Natural killer cell treated with Interleukin-12 subunit alpha and Interleukin-12 subunit beta and Interleukin-15 and Interleukin-18, amount 100 ng/mL, for 72 hours (primary cell): ENCODE measurements at places on chromosomes 12 and 14.

- no peak for DNase-seq
Measured at GRCh38 chr12:120804428-120804827, 78.8 kb downstream of the ACADS start.

- DNase-seq: no peak
Measured at GRCh38 chr12:5745251-5745888, 199.7 kb downstream of the ANO2 start.

GRCh38 chr12:19849208-19849607 lies 409.9 kb downstream of the AEBP2 start:
- DNase-seq: no peak

DNA sequence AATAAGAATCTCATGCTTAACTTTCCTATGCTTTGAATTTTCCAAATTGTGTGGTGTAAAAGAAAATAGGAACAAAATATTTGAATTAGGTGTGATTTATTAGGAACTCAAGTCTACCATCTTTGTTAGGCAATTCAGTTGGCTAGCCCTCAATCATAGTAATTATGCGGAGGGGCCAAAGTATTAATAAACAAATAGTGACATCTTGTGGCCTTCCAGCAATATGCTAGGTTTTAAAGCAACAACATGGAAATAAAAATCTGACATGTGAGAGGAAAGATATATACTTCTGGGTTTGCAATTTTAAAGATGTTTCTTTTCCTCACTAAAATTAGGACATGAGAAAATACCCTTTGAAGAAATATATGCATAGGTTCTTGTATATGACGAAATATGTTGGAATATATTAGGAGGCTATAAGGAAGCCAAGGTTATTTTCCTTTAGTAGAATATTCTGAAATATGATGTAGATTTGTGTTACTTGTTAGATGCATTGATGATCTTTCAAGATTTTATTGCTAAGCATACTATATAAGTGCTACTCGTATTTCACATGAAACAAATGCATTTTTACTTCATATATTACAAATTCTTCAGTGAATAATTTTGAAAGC lies 200.4 kb downstream of the PTPRO start:
- DNase-seq: no peak

DNA sequence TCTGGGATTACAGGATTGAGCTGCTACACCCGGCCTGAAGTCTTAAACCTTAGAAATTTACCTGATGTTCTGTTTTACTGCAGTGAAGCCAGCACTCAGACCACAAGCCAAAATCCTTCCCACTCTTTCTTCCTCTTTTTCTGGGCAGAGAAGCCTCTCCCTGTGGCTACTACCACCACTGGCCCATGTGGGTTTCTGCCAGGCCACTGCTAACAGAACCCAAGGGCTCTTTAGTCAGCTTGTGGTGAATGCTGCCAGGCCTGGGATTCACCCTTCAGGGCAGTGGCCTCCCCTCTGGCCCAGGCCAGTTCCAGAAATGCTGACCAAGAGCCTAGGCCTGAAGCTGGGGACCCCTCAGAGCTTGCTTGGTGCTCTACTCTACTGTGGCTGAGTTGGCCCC lies 35.3 kb downstream of the GAS2L3 start:
- DNase-seq: no peak

GRCh38 chr14:93120517-93120916 lies 4.8 kb upstream of the ITPK1 start:
- peak; percentile 10 for DNase-seq

DNA sequence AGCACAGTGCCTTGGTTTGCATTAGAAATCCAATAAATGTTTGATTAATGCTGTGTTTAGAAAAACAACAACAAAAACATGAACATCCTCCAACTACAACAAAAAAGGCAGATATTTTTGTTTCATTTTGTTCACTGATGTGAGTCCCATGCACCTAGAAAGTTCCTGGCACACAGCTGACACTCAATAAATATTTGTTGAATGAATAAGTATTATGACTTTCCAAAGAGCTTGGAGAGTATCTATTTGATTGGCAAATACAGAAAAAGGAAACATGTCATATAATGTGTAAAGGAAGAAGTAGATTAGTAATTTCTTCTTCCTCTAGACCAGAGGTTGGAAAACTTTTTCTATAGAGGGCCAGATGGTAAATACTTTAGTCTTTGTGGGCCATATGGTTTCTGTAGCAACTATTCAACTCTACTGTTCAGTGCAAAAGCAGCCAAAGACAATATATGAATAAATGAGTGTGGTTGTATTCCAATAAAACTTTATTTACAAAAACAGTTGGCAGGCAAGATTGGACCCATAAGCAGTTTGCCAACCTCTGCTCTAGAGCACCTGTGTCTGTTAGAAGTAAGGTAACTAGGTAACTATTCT lies 312.3 kb upstream of the DIO2 start:
- DNase-seq: no peak

- no peak for DNase-seq
Measured at GRCh38 chr12:88836156-88836555, 255.9 kb upstream of the KITLG start.

GRCh38 chr12:18992336-18992735 lies 137.2 kb upstream of the PLEKHA5 start:
- no peak for DNase-seq

- DNase-seq: no peak
Measured at GRCh38 chr14:87896393-87897380, 96.3 kb downstream of the GALC start.

GRCh38 chr12:84911271-84912197 lies 1.1 kb downstream of the SLC6A15 start:
- DNase-seq: no peak

GRCh38 chr12:24173067-24173466 lies 223.6 kb upstream of the SOX5 start:
- DNase-seq: no peak

DNA sequence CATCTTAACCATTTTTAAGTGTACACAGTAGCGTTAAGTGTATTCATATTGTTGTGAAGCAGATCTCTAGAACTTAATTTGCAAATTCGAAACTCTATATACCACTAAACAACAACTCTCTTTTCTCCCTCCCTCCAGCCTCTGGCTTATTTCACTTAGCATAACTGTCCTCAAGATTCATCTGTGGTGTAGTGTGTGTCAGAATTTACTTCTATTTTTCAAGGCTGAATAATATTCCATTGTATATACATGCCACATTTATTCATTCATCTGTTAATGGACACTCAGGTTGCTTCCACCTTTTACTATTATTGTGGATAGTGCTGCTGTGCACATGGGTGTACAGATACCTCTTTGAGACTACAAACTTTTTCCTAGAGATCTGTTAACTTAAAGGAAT lies 26.5 kb downstream of the VRK1 start:
- no peak for DNase-seq

DNA sequence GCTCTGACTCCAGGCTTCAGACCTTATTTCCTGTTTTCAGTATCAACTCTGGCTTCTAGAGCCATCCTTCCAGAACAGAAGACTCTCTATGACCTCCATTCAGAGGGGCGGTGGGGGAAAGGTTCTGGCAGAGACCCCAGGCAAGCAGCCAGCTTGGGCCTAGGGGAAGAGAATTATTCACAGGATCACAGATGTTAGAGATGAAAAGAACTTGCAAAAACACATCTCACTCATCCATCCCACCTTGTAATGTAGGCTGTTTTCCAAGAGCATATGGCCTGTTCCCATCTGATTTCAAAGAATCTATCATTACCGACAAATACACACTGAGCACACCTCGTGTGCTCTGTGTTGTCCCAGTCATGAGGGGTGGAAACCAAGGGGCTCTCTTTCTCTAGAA lies 131.9 kb downstream of the GRIN2B start:
- no peak for DNase-seq

- DNase-seq: no peak
Measured at GRCh38 chr12:52442600-52443061, 8.5 kb upstream of the KRT75 start.

DNA sequence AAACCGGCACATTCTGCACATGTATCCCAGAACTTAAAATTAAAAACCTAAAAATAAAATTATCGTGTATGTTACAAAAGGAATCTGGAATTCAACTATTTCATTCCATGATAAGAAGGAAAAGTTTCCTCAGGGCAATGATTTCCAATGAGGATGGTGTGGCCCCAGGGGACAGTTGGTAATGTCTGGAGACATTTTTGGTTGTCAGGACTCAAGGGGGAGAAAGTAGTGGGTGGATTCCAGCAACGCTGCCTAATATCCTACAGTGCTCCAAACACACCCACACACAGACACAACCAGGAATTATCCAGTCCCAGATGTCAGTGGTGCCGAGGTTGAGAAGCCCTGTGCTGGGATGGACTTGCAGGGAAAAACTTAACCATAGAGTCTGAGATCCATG lies 228.3 kb downstream of the TMEM132D start:
- DNase-seq: no peak

DNA sequence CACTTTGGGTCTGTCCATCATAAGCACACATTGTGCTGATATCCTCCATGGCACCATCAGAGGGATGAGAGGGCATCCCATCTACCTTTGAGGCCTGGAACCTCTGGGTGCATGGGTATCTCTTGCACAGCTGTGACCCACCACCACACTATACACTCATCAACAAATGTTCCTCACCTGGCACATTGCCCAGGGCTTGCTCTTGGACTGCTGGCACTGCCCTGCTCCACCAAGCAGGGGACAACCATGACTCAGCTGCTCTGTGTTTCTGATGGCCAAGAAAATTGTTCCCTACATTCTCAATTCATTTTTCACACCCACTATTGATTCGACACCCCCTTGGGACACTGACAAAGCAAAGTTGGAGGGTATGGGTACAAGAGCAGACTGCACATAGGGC lies 155.5 kb downstream of the PTPRO start:
- DNase-seq: no peak

DNA sequence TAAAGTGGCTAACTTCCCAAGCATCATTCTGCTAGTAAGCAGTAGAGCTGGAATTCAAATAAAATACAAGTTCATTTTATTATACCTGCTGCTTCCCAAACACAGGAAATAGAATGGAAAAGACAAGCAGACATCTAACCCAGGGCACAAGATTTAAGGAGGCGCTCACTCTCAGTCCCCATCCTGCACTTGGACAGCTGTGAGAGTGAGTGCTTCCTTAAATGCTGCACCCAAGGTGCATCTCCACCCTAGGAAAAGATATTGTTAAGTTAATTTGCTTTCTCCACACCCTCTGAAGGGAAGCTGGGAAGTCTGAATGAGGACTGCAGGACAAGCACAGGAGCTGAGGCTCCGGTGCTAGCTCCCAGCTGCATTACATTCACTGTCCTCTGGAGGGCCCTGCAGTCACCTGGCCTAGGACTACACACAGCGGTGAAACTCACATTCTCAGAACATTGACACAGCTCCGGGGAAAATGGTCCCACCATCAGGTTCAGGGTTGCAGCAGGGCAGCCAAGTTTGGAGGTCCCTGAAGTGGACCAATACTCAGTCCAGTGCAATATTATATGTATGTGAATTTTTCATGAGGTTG lies 14.2 kb downstream of the HEBP1 start:
- DNase-seq: no peak

- DNase-seq: no peak
Measured at GRCh38 chr14:51285120-51285519, 45.1 kb downstream of the TMX1 start.

DNA sequence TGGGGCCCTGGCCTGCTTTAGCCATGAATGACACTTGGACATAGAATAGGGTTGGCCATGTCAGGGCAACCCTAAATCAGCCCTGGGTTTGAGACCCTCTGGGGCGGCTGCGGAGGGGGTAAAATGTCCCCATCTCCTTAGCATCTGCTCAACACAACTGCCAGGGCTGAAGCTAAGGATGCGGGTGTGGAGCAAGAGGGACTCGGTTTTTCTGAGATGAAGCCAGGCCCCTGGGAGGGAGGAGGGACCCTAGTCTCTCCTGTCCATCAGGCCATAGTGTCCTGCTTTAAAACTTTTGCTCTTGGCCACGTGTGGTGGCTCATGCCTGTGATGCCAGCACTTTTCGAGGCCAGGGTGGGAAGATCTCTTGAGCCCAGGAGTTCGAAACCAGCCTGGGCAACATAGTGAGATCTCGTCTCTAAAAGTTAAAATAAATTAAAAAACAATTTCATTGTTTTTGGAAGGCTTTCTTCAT lies 778 bp upstream of the C1R start:
- no peak for DNase-seq

- no peak for DNase-seq
Measured at GRCh38 chr12:29730481-29730880, 53.3 kb downstream of the TMTC1 start.

DNA sequence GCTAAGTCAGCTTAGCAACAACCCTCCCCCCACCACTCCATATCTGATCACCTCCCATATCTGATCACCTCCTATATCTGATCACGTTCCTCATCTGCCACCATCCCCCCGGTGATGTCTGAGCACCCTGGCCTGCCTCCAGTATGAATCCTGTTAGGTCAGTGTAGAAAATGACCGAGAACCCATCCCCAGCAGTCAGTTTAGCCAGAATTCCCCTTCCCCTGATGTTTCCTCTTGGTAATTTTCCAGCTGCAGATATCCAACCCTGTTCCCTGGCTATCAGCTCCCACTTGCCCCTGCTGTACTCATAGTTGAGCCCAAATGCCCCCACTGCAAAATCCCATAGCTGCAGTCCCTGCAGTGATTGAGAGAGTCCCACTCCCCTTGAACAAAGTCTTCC lies 12.5 kb downstream of the SELPLG start:
- no peak for DNase-seq

- no peak for DNase-seq
Measured at GRCh38 chr12:60498656-60499055, 902.8 kb downstream of the SLC16A7 start.

- DNase-seq: no peak
Measured at GRCh38 chr14:92959189-92959531, 36.2 kb downstream of the CHGA start.

GRCh38 chr12:15001733-15002382 lies 29.0 kb downstream of the PDE6H start:
- no peak for DNase-seq

DNA sequence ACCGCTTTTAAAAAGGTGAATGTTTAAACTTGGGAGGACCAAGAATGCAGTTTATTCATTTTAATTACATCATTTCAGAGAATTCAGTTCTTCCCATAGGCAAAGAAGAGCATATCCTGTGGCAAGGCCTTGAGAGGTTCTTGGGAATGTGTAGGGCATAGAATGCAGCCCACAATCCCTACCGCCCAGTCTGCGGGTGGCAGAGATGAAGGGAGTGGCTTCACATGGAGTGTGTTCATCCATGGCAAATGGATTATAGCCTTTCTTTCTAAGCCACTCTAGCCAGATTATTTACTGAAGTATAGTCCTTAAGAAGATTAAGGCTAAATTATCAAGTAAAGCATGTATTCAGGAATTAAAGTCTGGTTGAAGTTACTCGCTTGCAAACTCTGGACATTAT lies 97.4 kb downstream of the TSPAN8 start:
- DNase-seq: no peak

- no peak for DNase-seq
Measured at GRCh38 chr14:23296012-23296777, 6.5 kb downstream of the PPP1R3E start.

- DNase-seq: no peak
Measured at GRCh38 chr12:63042646-63043045, 107.7 kb upstream of the PPM1H start.

DNA sequence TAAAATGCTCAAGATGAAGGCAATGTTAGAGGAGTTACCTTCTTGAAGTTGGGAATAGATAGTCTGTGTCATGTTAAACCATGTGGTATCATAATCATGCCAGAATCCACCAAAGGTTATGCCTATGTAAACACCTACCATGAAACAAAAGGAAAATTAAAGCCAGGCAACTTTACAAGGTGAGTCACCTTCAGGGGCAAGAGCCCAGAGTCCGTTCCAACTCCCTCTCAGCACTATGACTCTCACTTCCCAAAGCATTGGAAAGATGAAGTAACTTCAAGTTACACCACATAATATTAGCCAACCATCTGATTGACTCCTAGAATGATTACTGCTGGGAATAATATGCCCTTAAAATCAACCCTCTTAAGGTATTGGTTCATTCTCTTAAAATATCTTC lies 38.5 kb downstream of the CATSPERB start:
- no peak for DNase-seq

- DNase-seq: no peak
Measured at GRCh38 chr12:73421832-73422231, 1115.8 kb upstream of the ATXN7L3B start.
